ENCODE measurements at places on chromosomes 12 and 14.

DNA sequence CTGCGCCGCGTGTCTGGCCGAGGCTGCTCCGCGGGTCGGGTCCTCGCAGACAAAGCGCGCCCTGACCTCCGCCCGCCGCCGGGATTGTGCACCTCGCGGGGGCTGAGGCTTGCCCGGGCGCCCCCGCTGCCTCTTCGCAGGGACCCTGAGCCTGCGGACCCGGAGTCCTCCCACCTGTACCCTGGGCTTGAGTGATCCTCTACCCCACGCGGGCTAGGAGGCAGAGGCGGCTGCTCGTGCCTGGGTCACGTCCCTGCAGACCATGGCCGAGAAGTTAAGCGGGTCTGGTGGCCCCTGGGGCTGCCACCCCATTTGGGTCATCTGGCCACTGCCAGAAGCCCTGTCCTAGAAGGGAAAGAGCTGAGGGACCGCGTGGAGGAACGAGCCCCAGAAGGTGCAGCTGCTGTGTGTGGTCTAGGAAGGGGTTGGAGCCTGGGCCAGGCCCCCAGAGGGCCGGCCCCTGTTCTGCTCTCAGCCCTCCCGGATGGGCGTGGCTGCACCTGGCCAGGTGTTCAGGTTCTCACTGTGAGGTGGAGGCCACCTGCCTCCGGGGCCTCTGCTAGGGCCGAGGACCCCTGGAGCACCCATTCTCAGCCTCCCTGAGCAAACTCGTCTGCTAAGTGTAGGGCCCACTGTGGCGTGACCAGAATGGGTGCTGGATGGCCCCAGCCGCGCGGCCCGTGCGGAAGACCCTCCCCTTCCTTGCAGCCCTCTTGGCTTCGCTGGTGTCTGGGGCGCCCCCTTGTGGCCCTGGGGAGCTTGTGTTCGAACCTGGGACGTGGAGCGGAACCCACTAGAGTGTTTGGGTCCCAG, 49.6 kb downstream of the LRCOL1 start:
- DNase-seq = peak; percentile 74

DNA sequence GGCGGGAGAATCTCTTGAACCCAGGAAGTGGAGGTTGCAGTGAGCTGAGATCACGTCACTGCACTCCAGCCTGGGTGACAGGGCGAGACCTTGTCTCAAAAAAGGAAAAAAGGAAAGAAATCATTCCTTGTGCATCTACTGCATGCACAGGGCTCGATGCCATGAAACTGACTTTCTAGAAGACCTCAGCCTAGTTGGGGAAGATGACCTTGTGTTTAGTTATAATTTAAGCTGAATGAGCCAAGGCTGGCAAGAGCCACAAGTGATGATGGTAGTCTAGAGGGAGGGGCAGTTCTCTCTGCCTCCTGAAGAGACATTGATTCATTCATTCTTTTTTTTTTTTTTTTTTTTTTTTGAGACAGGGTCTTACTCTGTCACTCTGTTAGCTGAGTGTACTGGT, 24.2 kb downstream of the ACACB start:
- no peak for DNase-seq

- DNase-seq = no peak
These were observed 267.5 kb downstream of the CCDC91 start for GRCh38 chr12:28457785-28458184.

DNA sequence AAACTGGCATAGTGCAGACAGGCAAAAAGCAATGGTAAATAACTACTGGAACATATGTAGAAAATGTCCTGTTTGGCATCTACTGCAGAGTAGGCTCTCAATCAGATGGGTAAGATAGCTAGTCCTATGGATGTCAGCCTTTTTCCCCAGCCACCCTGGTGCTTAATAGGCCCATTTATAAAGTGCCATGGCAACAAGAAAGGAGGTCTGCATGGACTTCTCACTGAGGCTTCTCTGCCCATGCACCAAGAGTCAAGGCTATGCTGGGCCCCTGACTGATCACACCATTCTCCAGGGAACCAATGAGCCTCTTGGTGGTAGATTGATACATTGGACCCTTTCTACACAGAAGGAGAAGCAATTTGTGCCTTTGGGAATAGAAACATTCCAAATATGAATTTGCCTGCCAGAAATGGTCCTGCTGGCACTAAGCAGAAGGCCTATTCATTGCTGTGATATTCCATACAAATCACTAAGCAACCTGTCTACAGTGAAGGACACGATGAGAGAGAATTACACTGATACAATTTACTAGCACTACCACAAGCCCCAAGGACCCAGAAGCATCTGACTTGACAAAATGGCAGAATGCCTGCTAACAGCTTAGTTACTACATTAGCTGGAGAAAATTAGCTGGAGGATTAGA, 43.8 kb downstream of the RESF1 start:
- DNase-seq = no peak

DNA sequence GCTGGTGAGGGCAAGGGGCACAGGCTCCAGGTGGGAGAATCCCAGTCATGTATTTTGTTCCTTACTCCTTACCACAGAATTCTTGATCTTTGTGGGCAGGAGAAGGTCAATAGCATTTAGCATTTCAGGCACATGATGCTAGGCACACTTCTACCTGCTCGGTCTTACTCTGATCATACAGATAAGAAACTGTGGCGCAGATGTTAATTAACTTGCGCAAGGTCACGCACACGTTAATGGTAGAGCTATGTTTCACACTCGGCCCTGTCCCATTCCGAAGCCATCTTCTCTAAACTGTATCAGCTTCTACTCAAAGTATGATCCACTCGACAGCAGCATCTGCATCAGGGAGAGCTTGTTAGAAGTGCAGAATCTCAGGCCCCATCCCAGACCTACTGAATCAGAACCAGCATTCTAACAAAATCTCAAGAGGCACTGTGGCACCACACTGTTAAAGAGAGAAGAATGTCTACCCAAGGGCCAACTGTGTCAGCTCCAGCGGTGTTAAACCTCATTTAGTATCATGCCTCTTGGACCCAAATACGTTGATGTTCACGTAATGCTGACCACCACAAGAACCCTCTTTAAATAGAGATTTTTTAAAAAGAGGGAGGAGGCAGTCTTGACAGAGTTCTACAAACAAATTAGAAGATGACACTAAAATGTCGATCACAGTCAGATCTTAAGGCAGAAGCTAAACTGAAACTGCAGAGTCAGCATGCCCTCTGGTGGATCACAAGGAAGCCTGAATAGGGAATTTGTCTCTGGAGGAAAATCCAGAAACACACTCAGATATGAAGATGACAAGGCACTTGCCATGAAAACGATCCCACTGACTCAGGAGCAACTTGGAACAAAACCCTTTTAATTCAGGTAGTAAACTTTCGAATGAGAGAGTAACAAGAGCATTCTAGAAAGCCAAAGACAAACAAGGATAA, 7.3 kb downstream of the STXBP6 start:
- DNase-seq = no peak

DNA sequence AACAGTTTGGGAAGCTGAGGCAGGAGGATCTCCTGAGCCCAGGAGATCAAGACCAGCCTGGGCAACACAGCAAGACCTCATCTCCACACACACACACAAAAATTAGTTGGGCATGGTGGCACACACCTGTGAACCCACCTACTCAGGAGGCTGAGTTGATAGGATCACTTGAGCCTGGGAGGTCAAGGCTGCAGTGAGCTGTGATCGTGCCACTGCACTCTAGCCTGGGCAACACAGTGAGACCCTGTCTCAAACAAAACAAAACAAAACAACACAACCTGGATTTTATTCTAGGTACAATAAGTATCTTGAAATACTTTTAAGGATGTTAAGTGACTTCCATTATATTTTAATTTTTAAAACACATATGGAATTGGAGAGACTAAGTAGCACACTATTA, 45.8 kb downstream of the YAF2 start:
- DNase-seq = no peak

DNA sequence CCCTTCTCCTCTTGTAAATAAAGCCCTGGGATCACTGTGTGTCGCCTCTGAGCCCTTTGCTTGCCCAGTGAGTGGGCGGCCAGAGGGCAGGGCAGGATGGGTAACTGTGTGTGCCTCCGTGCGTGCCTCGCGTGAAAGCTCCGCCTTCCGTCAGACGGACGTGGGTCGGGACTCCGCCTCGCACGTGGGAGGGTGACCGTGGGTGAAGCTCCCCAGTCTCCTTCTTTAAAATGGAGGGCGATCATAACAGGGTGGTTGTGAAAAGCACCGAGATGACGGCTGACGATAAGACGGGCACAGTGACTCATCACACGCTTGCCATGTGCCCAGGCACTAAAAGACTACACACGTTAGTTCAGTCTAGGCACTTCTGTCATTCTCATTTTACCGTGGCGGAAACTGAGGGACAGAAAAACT, 9.2 kb downstream of the PHB2 start:
- DNase-seq = peak; percentile 85

DNA sequence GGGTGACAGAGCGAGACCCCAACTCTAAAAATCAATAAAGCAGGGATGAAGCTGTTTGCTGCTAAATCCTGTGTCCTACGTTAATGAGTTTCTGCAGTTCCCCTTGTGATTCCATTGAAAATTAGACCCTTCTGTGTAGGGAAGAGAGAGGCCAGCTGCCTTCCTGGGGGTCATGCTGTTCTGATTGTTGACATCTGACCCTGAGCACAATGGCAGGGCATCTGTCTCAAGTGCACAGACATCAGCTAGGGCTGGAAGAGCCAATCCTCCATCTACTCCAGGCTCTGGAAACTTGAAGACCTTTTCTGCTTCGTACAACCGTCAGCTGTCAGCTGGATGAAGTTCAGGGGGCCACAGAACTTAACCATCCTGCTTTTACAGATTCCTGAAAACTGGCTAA, 10.1 kb downstream of the FBXL14 start:
- no peak for DNase-seq

GRCh38 chr14:65038966-65039365, 52.3 kb downstream of the FNTB start:
- no peak for DNase-seq

DNA sequence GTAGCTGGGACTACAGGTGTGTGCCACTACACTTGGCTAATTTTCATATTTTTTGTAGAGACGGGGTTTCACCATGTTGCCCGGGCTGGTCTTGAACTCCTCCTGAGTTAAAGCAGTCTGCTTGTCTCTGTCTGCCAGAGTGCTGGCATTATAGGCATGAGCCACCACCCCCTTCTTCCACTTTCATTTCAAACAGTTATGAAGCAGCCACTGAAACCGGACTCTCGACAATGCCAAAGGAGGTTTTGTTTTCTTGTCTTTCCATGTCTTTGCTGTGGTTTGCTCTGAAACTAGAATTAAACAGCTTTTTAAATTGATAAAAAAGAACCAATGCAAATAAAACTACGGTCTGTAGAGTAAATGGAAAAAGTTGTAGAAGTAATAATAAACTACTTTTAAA, 30.4 kb downstream of the RAP1B start:
- DNase-seq = no peak

GRCh38 chr12:94686834-94687628, 36.7 kb upstream of the TMCC3 start:
- DNase-seq = no peak

DNA sequence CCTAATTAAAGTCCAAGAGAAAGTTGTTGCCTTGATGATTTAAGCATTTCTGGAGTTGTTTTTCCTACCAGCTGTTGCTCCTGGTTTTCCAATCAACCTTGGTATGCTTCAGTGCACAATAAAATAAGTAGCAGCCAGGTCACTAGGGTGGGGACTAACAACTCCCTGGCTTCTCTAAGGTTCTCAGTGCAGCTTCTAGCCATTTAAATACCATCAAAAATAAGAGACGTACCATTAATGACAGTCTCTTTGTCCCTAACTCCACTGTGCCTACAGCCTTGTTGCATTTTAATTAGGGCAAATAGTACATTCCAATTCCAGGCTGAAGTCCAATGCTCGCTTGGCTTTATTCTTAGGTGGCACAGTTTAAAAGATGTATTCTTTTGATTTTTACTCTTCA, 11.8 kb downstream of the STON2 start:
- no peak for DNase-seq

GRCh38 chr14:49367696-49368095, 218.5 kb downstream of the RPS29 start:
- no peak for DNase-seq

Data from body of pancreas (tissue), 4 donors.